ENCODE measurements at places on chromosomes 6 and 20.

GRCh38 chr6:170404697-170405096 lies 98.1 kb downstream of the FAM120B start:
- no peak for DNase-seq

- no peak for DNase-seq
Measured at GRCh38 chr20:17972121-17972520, 3.3 kb downstream of the MGME1 start.

- no peak for DNase-seq
Measured at GRCh38 chr6:48194596-48195295, 83.7 kb upstream of the PTCHD4 start.

DNA sequence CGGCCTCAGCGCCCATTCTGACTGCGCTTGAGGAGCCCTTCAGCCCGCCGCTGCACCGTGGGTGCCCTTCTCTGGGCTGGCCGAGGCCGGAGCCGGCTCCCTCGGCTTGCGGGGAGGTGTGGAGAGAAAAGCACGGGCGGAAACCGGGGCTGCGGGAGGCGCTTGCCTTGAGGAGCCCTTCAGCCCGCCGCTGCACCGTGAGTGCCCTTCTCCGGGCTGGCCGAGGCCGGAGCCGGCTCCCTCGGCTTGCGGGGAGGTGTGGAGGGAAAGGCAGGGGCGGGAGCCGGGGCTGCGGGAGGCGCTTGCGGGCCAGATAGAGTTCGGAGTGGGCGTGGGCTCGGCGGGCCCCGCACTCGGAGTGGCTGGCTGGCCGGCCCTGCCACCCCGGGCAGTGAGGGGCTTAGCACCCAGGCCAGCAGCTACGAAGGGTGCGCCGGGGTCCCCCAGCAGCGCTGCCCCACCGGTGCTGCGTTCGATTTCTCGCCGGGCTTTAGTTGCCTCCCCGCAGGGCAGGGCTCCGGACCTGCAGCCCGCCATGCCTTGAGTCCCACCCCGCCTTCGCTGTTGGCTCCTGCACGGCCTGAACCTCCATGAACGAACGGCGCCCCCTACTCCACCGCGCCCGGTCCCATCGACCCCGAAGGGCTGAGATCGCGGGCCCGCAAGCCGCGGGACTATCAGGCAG lies 45.7 kb upstream of the MCUR1 start:
- DNase-seq: no peak

- peak; percentile 77 for DNase-seq
Measured at GRCh38 chr6:116531675-116532570, 13.6 kb downstream of the TRAPPC3L start.

- no peak for DNase-seq
Measured at GRCh38 chr6:139990026-139990686, 615.7 kb upstream of the CITED2 start.

GRCh38 chr20:38190936-38191371 lies 25.9 kb upstream of the TGM2 start:
- no peak for DNase-seq

DNA sequence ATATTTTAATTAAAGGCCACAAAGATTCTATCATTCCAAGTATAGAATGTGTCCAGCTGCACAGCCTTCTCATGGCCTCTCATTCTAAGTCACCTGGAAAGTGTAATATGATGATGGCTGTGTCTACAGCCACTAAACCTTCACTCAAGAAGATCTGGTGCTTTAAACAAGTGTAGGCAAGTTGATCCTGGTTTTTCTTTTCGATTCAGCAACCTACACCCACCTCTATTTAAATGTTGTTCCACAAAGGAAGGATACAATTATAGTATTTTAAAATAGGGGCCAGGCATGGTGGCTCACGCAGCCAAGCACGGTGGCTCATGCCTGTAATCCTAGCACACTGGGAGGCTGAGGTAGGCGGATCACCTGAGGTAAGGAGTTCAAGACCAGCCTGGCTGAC lies 25.5 kb upstream of the DST start:
- no peak for DNase-seq

DNA sequence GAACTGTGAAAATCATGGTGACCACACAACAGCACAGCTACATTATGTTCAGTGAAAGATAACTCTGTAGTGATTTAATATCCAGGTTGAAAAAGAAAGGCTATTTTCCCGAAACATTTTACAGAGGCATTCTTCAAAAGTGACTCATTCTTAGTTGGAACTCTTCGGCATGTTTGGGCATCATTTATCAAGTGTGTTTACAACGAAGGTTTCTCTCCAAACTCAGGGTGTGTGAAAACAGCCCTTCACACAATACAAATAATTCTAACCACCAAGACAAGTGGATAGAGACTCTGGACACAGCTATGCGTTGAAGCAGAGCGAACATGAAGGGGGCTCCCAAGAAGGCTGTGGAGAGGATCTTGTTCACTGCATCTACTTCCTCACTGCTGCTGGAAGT lies 57.6 kb downstream of the CBLN4 start:
- DNase-seq: no peak

- no peak for DNase-seq
Measured at GRCh38 chr20:19813846-19814640, 56.0 kb downstream of the RIN2 start.

- no peak for DNase-seq
Measured at GRCh38 chr6:4640139-4640538, 136.1 kb upstream of the CDYL start.

GRCh38 chr6:149079911-149080491 lies 237.5 kb upstream of the TAB2 start:
- no peak for DNase-seq

DNA sequence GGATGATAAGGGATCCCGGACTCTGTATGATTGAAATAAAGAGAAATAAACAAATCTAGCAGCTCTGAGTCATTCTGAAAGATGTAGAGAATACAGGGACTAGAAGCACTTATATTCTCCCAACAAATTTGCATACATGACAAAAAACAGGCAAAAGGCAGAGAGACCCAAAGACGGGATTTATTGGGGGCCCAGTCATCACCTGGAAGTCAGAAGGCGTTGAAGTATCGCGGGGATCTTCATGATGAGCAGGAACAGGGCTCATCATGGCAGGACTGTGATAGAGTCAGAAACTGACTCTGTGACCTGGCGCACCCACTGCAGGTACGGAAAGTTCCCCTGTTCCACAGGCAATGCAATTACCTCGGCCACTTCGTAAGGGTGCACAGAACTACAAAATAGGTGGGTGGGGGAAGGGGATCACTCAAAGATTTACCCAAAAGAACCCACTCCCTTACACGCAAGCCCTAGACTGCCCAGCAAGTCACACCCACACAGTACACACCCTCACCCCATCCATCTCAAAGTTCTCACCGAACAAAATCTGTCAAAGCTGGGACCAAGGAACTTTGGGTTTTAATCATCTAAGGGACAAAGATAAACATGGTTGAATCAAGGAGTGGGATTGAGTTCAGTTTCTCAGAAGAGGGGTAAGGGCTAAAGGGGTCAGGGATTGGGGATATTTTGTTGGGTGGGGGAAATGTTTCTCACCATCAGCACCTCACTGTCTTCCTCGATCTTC lies 1.4 kb downstream of the CUTA start:
- DNase-seq: no peak

GRCh38 chr20:1718604-1719384 lies 61.2 kb upstream of the SIRPG start:
- no peak for DNase-seq

- no peak for DNase-seq
Measured at GRCh38 chr6:42720739-42721138, 1.7 kb downstream of the PRPH2 start.

- no peak for DNase-seq
Measured at GRCh38 chr6:20790032-20790791, 256.0 kb downstream of the CDKAL1 start.

- DNase-seq: no peak
Measured at GRCh38 chr6:13865141-13865540, 50.8 kb upstream of the MCUR1 start.
